ENCODE measurements at places on chromosomes 3 and 15. TPM values are rescaled to one million over a fixed set of nuclear protein-coding genes. Genes with fewer than 3 reads are reported as not detected.

The IQCF5 gene
- total RNA-seq: not detected

The PLCB2 gene
- under 0.01 TPM for total RNA-seq

The GRAMD2A gene
- 0.55 TPM for total RNA-seq

The ITGA11 gene
- 55.0 TPM for total RNA-seq

The METTL6 gene
- 30.9 TPM for total RNA-seq

The OSTN gene
- 0.57 TPM for total RNA-seq

The UBAP1L gene
- 0.71 TPM for total RNA-seq

The TF gene
- total RNA-seq: 0.28 TPM

The FBLN2 gene
- total RNA-seq: 442 TPM

The SLC6A20 gene
- not detected for total RNA-seq

The TRIM42 gene
- total RNA-seq: not detected

The TNNC1 gene
- 1.8 TPM for total RNA-seq

The CYP8B1 gene
- not detected for total RNA-seq

The CA12 gene
- total RNA-seq: 42.1 TPM

The RBM5 gene
- 99.2 TPM for total RNA-seq

The LIPH gene
- not detected for total RNA-seq

The ZMYND10 gene
- total RNA-seq: 0.28 TPM

The SEMA5B gene
- total RNA-seq: not detected

The CHRNA7 gene
- total RNA-seq: 0.28 TPM

The GP9 gene
- total RNA-seq: not detected

The TIPARP gene
- total RNA-seq: 36.1 TPM

The FHIT gene
- 1.1 TPM for total RNA-seq

The LZTFL1 gene
- total RNA-seq: 15.4 TPM

The AMOTL2 gene
- 92.3 TPM for total RNA-seq

The ZMAT3 gene
- total RNA-seq: 35.5 TPM

The CCDC54 gene
- not detected for total RNA-seq

The C3orf62 gene
- 1.7 TPM for total RNA-seq

The NR2E3 gene
- total RNA-seq: 0.14 TPM

The SERPINI2 gene
- not detected for total RNA-seq

The GOLGA6D gene
- not detected for total RNA-seq

The TNFSF10 gene
- total RNA-seq: 5.4 TPM

The ARPP21 gene
- not detected for total RNA-seq

The MYNN gene
- total RNA-seq: 23.8 TPM

The TMCO5A gene
- total RNA-seq: not detected

The GTPBP8 gene
- total RNA-seq: 41.1 TPM

The ZNF106 gene
- total RNA-seq: 76.9 TPM

The TRAK1 gene
- total RNA-seq: 25.0 TPM

The STX19 gene
- total RNA-seq: not detected

The MEIS2 gene
- total RNA-seq: 53.5 TPM

The PPP1R14D gene
- not detected for total RNA-seq

The SAMMSON gene
- total RNA-seq: not detected

The EIF5A2 gene
- total RNA-seq: 15.7 TPM

The REC114 gene
- not detected for total RNA-seq

The FOXB1 gene
- total RNA-seq: not detected

The CYP1A1 gene
- 0.71 TPM for total RNA-seq

The ABCF3 gene
- total RNA-seq: 64.9 TPM

The ZPLD1 gene
- 0.28 TPM for total RNA-seq

The LMOD3 gene
- 0.14 TPM for total RNA-seq

The IL20RB gene
- total RNA-seq: 2.7 TPM

The TEX9 gene
- total RNA-seq: 3.1 TPM

The NDN gene
- 41.5 TPM for total RNA-seq

The MYL3 gene
- not detected for total RNA-seq

The VGLL4 gene
- 47.5 TPM for total RNA-seq

The USP50 gene
- total RNA-seq: 0.28 TPM

The CGNL1 gene
- total RNA-seq: 0.28 TPM

The PHLDB2 gene
- total RNA-seq: 57.5 TPM

The BCL2A1 gene
- 2.7 TPM for total RNA-seq

Data from smooth muscle cell of bladder (primary cell).